Right atrium auricular region (tissue), 2 donors: ENCODE measurements at places on chromosomes 5 and 9.

GRCh38 chr9:100317706-100318105 is 35.0 kb downstream of the TEX10 start:
- DNase-seq: no peak

GRCh38 chr5:133746834-133747233 is 134.5 kb upstream of the FSTL4 start:
- DNase-seq: no peak

DNA sequence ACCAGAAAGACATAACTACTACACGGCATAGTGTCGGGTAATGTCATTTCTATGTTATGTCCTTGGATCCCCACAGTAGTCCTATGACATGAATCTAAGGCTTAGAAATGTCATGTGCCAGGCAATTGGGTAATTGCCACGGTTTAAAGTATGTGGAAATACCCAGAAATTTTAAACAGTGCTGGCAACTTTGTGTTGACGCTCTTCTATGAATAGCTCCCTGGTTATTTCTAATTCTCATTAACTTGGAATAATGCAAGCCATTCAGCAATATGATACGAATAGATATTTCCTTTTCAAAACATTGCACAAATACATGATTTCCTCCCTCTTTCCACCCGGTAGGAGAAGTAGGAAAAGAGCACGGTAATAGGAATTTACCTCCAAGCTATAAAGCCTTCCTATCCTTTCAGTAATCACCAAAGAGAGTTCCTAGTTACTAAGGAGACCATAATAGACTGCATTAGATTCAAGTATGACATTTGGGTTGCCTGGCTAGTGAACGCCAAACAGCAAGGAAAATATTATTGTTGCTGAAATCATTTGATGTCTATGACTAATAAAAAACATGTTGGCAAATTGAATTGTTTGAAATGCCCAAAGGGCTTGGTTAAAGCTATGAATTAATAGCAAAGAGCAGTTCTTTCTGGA is 168.4 kb downstream of the CCDC192 start:
- DNase-seq: no peak

DNA sequence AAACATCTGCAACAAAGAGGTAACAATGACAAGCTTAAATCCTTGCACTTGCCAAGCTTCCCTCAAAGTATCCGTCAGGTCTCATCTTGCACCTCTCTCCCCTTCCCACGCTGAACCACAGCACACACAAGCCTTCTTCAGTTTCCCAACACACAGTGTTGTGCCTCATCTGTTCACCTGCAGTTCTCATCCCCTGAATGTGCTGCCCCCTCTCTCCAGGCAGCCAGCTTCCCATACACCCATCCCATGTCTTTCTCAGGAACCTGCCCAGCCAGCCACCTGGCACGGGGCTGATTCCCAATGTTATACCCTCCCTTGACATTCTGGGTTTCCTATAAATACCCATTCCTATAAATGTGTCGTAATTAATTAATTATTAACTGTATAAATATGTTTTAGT is 314.8 kb downstream of the PRELID2 start:
- no peak for DNase-seq

DNA sequence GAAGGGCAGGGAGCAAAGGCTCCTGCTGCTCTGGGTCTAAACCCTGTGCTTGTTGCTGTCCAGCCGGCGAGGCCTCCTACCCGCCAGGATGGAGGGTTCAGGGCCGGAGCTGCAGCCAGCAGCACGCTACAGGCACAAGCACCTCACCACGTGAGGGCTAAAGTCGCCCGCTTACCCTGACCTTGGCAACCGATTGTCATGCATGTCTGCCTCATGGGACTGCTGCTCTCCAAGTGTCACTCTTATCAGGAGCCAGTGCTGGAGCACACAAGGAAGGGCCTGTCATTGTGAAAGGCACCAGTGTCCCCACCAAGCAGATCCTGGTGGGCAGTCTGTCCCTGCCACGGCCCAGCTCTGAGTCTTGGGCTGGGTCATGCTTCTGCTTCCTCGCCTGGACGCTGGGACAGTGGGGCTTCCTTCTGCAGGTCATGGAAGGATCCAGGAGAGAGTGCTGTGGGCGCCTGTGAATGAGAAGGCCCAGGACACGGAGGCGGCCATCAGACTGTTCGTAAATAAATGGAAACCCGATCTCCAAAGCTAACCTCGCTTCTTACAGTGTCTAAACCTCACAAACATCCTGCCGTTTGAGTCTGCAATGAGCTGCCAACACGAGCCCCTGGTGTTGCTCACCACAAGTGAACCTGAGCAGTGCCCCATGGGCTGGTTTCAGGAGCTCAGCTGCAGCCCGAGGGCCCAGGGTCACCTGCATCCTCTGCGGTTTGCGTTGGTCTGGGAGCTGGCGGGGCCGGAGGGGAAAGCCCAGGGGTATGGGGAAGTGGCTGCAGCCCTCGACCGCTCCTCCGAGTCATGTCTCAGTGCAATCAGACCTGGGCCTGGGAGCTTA is 58.2 kb upstream of the RXRA start:
- DNase-seq: no peak

DNA sequence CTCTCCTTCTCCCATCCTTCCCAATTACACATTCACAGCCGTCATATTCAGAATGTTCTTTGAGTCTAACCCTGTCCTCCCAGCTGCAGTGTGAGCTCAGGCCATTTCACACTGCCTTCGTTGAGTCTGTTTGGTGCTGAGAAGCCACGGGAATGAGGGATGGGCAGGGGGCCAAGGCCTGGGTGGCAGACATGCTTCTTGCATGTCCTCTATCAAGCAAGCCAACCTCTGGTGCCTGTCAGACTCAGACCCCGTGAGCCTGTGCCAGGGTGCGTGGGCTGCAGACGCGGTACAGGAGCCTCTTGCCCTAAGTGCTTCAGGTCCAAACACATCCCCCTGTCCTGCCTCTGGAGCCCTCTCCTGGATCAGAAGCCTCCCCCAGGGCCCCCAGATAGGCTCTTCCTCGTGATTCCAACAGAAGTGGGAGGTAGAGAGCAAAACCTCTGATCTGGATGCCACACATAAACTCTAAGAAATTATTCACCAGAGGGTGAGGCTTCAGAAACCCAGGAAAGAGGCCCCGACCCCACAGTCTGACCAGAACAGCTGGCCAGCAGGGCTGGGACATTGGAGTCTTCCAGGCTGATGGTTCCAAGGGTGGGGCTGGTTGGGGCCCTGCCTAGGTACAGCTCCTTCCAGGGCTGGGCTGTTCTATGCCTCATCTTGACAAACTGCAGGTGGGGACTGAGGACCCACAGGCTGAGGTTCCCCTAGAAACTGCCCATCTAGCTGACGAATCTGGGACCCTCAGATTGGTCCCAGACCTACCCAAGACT is 46.7 kb upstream of the CDKN2AIPNL start:
- DNase-seq: peak; percentile 75

DNA sequence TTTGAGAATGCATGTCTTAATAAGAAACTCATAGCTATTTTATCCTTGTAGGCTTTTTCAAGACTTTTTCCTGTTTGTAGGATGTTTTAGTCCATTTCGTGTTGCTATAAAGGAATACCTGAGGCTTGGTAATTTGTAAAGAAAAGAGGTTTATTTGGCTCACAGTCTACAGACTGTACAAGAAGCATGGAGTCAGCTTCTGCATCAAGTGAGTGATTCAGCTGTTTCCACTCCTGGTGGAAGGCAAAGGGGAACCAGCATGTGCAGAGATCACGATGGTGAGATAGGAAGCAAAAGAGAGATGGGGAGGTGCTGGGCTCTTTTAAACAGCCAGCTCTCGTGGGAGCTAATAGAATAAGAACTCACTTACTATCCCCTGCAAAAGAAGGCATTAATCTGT is 177.3 kb downstream of the ALDH1A1 start:
- DNase-seq: no peak

- no peak for DNase-seq
Measured at GRCh38 chr5:143557061-143557818, 153.8 kb upstream of the NR3C1 start.

GRCh38 chr5:114362197-114362976 is 517 bp downstream of the KCNN2 start:
- DNase-seq: no peak

DNA sequence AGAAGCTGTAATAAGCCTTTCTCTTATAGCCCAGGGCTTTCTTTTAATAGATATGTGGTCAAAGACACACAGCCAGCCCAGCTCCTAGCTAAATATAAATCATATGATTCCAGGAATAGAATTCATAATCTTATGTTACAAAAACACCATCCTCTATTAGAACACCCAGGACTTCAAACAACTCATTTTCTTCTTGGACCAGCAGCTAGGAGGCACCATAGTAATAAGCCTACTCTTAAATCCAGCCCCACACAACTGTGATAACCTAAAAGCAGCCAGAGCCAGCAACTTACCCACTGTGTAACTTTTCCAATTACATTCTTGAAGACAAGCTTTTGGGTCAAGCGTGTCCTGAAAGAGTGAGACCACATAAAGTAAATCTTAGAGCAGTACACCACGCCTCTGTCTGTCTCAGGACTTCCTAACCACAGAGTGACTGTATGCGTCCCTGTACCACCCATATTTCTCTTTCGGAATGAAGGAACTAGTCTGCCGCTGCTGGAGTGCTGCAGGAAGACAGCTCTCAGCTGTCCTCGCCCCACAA is 223.8 kb downstream of the TLE1 start:
- no peak for DNase-seq

GRCh38 chr5:176837707-176838115 is 27.4 kb downstream of the UNC5A start:
- DNase-seq: peak; percentile 62

DNA sequence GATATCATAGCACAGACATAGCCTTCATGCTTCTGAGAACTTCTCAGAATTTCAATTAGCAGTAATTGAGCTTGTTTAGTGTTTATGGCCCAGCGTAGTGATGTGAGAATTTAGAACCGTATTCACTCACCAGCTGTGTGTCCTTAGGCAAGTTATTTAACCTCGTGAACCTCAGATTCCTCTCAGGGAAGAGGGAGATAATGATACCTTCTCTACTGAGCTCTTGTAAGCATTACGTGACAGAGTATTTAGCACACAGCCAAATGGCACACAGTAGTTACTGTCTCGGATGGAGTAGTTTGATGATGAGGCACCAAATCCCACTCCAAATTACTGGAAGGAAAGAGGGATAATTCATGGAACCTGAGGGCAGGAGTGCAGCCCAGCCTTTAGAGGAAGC is 429.3 kb downstream of the CCDC171 start:
- DNase-seq: no peak

- DNase-seq: no peak
Measured at GRCh38 chr9:115694014-115694413, 459.6 kb upstream of the PAPPA start.

GRCh38 chr5:39014561-39014960 is 59.6 kb downstream of the RICTOR start:
- DNase-seq: no peak
